ENCODE measurements at places on chromosomes 2 and 18.

DNA sequence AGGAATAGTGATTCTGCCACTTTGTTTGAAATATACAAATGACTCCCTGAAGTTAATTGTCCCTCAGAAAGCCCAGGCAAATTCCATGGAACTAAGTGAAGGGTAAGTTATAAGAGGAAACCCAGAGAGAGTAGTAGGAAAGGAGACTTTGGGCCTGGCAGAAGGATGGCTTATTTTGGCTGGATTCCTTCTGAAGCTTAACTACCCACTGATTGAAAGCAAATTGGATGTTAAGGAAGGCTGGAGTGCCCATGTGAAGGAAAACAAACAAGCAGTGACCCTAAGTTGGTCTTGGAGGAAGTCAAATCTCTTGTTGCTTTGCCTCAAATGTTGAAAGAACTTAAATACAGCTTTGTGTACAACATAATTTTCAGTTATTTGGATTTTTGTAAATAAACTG is 1106.4 kb upstream of the ZEB2 start:
- no peak for DNase-seq

DNA sequence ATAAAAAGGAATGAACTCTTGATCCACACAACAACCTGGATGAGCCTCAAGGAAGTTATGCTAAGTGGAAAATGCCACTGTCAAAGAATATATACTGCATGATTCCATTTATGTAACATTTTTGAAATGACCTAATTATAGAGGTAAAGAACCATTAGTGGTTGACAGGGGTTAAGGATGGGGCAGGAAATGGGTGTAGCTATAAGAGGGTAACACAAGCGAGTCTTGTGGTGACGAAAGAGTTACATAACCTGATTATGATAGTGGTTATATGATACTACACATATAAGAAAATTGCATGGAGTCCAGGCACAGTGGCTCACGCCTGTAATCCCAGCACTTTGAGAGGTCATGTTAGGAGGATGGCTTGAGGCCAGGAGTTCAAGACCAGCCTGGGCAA is 346.6 kb upstream of the PKDCC start:
- DNase-seq: no peak

- no peak for DNase-seq
Observed at GRCh38 chr18:4125627-4126230, 329.4 kb downstream of the DLGAP1 start.

DNA sequence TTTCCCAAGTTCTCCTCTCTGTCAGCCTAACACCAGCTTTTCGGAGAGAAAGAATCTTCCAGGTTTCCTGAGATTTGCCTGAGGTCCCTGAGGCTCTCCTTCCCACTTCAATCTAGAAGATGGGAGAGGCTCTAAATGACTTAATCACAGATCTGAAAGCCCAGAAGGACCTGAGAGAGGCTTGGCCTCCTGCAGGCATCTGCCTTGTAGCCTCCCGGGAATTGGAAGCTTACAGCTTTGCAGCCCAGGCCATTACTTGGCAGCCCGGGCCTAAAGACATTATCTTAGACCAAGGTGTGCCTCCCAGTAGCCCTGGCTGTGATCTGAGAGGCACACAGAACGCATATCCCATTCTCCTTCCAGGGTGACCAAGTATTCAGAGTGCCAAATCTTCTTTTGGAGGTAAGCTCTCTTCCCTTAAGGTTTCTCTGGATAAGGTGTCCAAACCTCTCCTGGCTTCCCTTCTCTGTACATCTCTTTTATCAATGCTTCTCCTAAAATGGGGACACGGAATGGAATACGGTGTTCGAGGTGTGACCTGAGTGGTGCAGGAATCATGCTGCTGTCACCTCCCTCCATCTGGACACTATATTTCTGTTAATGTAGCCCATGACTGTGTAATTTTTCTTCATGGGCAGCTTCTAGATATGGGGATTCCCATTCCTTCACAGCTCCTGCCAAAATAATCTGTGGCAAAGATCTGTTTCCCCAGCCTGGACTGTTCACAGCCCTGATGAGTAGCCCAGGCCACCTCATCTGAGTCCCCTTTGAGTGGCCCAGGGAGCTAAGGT is 16.0 kb downstream of the CTIF start:
- no peak for DNase-seq

- DNase-seq: no peak
Observed at GRCh38 chr18:59220164-59220783, 316 bp downstream of the GRP start.

DNA sequence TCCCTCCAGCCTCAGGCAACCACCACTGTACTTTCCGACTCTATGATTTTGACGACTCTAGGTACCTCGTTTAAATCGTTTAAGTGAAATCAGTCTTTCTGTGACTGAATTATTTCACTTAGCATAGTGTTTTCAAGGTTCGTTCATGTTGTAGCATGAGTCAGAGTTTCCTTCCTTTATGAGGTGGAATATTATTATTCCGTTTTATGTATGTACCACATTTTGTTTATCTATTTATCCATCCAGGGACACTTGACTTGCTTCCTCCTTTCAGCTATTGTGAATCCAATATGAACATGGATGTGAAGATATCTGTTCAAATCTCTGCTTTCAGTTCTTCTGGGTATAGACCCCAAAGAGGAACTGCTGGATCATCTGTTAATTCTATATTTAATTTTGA is 19.1 kb downstream of the IL1R2 start:
- no peak for DNase-seq

DNA sequence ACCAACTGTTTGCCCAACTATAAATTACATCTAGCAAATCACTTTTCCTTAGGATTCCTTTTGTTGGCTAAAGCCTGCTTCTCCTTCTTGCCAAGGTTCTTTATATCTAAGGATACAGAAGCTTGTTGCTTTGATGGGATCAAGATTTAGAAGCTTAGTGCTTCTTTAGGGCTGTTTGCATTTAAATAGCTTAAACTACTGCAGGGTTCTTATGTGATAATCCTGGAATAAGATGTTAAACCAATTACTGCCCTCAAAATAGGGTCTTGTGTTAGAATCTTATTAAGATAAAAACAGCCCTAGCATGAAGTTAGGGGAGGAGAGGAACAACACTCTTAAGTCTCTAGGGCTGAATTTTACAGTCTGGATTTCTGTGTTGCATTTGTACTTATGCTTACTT is 64.2 kb downstream of the KIF5C start:
- DNase-seq: no peak

DNA sequence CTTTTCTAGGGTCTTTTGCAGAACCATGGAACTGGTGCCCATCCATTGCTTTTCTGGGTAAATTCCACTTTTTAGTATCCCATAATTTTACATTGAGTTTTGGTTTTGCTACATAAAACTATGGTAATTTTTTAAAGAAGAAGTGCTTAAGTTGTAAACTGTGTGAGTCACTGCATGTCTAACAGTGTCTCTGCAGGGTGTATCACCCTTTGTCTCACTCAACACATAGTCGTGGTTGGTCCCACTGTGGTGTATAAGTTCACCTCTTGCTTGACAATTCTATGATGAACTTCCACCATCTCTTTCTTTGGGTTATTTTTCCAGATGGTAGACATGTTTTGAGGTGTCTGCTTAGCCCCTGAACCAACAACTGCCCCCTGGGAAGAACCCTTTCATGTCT is 10.5 kb downstream of the SCTR start:
- DNase-seq: no peak

DNA sequence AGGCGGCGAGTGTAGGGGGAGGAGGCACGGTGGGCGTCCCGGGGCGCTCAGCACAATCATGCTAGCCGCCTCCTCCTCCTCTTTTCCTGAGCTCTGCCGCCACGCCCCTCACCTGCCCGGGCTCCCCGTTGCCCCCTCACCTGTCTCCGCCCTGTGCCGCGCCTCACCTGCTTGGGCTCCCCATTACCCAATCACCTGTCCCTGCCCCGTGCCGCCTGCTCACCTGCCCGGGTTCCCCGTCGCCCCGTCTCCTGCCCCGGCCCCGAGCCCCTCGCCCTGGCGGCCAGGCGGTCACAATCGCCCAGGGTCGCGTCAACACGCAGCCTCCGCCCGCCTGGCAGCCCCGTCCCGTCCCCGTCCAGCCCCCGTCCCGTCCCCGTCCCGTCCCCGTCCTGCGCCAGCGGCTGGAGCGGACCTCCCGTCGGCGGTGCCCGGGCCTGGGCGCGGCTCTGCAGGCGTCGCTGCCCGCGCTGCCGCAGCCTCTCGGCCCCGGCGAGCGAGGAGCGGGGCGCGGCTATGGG is at the start of gene DCDC2C:
DCDC2C (plus strand) TSS at position 340 of the 521 bp plus-strand sequence; CDS start at position 517, 177 bp downstream.
- no peak for DNase-seq

- DNase-seq: no peak
Observed at GRCh38 chr18:41075212-41075611, 879.8 kb upstream of the PIK3C3 start.

DNA sequence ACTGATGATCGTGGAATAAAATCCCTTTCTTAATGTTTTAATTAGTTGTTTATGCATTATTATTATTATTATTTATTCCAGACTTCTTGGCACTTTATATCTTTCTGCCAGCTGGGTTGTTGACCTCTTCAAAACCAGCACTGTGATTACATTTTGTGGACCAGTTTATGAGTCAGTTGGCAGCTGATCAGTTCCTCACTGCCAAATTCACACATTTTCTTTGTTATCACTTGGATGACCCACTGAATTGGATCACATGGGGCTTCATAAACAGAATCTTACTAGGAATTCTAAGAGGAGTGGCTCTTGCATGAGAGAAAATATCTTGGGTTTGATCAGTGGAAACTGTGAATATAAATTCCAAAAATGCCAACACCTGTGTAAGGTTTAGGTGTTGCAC is 321.8 kb upstream of the SPRED2 start:
- no peak for DNase-seq

GRCh38 chr2:124838406-124838805 is 813.3 kb downstream of the CNTNAP5 start:
- no peak for DNase-seq

GRCh38 chr2:11977766-11978524 is 231.5 kb downstream of the LPIN1 start:
- no peak for DNase-seq

GRCh38 chr2:72011791-72012190 is 135.9 kb downstream of the CYP26B1 start:
- no peak for DNase-seq

GRCh38 chr2:217252181-217252580 is 392.3 kb upstream of the TNP1 start:
- no peak for DNase-seq

- DNase-seq: no peak
Observed at GRCh38 chr2:29322011-29322410, 206.8 kb downstream of the CLIP4 start.

- no peak for DNase-seq
Observed at GRCh38 chr2:123958011-123958410, 67.1 kb upstream of the CNTNAP5 start.

DNA sequence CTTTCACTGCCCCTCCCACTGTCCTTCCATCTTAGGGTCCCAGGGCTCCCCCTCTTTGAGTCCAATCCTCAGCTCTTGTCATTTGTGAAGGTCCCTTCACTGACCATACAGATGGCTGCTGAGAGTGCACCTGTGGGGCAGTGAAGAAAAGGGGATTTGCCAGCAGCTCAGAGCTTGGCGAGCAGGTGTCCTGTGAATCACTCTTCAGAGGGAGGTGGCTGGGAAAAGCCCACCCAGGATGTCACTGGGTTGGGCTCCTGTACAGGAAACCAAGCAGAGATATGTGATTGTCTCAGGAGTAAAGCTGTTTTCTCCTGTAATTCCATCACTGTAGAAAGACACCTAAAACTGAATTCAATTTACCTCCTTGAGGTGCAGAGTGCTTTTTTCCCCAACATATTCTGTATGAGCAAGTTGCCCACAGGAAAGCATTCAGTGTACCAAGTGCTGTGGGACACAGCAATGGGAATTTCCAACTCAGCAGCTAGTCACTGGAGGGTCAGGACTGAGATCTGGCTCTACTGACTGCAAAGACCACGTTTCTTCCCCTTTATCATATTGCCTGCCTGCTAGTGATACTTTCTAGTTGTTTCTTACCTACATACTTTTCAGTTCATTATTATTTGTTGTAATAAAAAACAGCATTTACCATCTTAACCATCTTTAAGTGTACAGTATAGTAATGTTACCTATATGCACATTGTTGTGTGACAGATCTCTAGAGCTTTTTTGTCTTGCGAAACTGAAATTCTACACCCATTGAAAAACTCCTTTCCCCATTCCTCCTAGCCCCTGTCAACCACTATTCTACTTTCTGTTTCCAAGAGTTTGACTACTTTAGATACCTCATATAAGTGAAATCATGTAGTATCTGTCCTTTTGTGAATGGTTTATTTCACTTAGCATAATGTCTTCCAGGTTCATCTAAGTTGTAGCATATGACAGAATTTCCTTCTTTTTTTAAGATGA is 239.1 kb downstream of the TSN start:
- no peak for DNase-seq

DNA sequence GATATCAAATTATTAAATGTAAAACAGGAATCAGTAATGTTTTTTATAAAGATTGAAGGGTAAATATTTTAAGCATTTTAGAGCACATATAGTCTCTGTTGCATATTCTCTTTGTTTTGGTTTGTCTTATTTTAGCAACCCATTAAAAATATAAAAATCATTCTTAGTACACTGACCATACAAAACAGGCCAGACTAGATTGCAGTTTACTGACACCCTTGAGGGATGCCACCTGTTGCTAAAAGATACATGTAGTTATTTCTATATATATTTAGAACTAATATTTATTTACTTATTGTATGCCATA is 44.7 kb upstream of the SULT1C3 start:
- DNase-seq: no peak

DNA sequence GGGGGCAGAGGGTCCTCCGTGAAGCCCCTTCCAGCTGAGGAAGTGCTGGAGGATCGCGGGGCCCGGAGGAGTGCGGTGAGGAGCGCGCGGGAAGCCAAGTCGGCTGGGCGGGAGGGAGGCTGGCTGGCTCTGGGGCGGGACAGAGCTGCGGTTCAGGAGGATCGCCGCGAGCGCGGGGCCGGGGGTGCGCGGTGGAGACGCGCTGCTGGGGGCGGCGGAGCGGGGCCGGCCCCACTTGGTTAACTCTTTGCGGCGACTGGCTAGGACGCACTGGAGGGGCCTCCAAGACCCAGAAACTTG is 464 bp downstream of the CYBRD1 start:
- DNase-seq: no peak

GRCh38 chr2:129318581-129319421 is 660.7 kb upstream of the RAB6C start:
- DNase-seq: no peak

DNA sequence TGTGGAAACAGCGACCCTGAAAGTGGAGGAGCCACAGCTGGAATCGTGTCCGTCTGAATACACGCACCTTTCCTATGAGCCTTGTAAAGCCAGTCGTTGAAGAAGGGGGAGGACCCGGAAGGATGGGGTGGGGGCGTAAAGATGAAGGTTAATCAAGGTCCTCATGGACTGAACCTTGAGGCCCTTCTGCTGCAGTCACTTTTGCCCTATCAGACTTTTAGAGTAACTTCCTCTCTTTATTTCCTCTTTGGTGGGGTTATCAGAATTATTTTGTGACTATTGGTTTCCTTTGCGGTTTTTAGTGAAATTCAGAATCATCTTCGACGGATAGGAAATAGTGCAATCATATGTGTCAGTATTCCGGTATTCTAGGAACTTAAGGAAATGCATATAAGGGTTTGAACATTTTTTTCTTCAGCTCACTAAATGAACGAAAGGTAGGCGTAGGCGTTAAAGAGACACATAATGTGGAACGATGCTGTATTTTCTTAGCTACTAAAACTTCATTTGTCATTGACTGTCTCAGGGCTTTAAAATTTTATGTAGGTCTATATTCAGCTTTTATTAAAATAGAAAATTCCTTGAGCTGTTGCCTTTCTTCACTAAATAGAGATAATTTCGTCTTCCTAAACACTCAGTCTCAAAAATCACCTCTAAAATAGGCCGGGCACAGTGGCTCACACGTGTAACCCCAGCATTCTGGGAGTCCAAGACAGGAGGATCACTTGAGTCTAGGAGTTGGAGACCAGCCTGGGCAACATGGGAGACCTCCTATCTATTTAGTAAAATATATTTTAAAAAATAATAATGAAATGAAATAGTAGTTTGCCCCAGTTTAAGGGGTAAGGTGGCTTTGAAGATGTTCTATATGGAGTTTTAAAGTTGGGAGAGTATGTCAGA is 1.4 kb upstream of the YES1 start:
- no peak for DNase-seq

All from T-helper 17 cell (primary cell).